ENCODE measurements at places on chromosomes 4 and X. TPM values are rescaled to one million over a fixed set of nuclear protein-coding genes. Genes with fewer than 3 reads are reported as not detected.

GNRHR gene
- total RNA-seq = not detected

HSPA4L gene
- total RNA-seq = 4.0 TPM

PCDH7 gene
- 52.8 TPM for total RNA-seq

TASL gene
- total RNA-seq = not detected

IQCM gene
- total RNA-seq = not detected

TMEM255A gene
- total RNA-seq = not detected

EXOC1L gene
- not detected for total RNA-seq

FAM149A gene
- 7.0 TPM for total RNA-seq

TSPAN6 gene
- total RNA-seq = 30.0 TPM

TSR2 gene
- total RNA-seq = 10.4 TPM

STK26 gene
- 6.3 TPM for total RNA-seq

DUSP9 gene
- not detected for total RNA-seq

ACE2 gene
- under 0.01 TPM for total RNA-seq

MBTPS2 gene
- 6.7 TPM for total RNA-seq

FGF5 gene
- 2.3 TPM for total RNA-seq

FTSJ1 gene
- 35.8 TPM for total RNA-seq

PPP1R2C gene
- not detected for total RNA-seq

VSIG4 gene
- not detected for total RNA-seq

S100G gene
- not detected for total RNA-seq

NXF2B gene
- total RNA-seq = not detected

REELD1 gene
- not detected for total RNA-seq

ZNF711 gene
- 0.37 TPM for total RNA-seq

TSC22D3 gene
- total RNA-seq = 29.7 TPM

FRMD7 gene
- 0.09 TPM for total RNA-seq

All from smooth muscle cell of bladder (primary cell).